Activated CD4-positive, alpha-beta T cell treated with anti-CD3 and anti-CD28 coated beads, Interleukin-2, amount 50 U/mL, for 48 hours (primary cell): ENCODE measurements at places on chromosomes 4 and X.

- no peak for DNase-seq
Observed at GRCh38 chr4:114021451-114021850, 42.0 kb upstream of the ARSJ start.

DNA sequence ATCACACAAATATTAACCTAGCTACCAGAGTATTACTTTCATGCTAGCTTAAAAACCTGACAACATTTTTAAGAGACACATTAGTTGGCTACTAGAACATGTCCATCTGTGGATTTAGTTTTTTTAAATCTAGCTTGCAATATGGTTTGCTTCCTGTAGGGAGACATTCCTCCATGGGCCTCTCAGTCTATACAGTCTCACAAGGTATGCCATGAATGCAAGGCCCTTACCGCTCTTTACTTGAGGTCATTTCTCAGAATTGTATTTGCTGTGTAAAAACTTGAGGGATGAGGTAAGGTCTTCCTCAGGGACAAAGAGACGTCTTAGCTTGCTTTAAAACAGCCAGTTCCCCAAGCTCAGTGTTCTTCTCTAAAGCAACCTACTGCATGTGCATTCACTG, 26.9 kb downstream of the UBA6 start:
- DNase-seq = no peak

DNA sequence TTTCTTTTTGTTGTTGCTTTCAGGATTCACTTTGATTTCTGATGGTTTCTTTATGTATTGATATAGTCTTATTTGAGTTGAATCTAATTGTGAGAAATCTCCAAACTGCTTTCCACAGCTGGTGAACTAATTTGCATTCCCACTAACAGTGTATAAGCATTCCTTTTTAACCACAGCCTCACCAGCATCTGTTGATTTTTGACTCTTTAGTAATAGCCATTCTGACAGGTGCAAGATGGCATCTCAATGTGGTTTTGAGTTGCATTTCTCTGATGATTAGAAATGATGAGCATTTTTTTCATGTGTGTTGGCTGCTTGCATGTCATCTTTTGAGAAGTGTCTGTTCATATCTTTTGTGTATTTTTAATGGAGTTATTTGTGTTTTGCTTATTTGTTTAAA, 1023.1 kb downstream of the SH3BGRL start:
- no peak for DNase-seq

DNA sequence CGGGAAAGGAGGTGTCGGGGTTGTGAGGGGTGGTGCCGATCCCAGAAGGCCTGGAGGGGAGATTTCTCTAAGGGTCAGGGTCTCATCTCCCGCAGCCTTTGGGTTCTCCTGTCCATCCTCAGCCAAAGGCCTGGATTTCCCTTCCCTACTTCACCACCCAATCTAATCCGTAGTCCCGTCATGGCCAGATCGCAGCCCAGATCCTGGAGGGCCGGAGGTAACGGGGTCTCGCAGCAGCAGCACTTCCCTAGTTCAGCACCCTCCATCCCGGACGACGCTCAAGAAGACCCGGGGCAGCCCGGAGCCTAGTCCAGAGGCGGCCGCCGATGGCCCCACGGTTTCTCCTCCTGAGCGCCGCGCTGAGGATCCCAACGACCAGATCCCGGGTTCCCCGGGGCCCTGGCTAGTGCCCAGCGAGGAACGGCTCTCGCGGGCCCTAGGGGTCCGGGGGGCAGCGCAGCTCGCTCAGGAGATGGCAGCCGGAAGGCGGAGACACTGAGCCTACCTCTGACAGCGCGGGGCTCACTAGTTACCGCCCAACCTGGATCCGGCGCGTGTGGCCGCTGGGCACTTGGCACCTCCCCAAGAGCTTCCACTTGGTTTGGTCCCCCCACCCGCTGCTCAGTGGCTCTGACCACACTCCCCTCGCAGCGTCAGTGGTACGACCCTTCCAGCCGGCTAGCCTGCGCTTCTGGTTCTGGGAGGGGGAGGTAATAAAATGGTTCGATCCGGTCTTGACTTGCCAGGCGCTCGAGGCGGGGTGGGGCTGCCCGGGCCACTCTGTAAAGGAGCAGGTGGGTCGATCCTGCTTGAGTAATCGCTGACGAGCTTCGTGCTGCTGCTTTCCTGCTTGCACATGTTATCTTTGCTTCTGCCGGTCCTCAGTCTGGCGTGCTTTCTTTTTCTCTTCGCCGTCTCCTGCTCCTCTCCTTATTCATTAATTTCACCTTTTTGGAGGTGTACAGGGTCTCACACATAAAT, 3.6 kb downstream of the MAGIX start:
- DNase-seq = peak; percentile 70

- no peak for DNase-seq
Observed at GRCh38 chrX:2903366-2903765, 25.8 kb downstream of the ARSD start.

DNA sequence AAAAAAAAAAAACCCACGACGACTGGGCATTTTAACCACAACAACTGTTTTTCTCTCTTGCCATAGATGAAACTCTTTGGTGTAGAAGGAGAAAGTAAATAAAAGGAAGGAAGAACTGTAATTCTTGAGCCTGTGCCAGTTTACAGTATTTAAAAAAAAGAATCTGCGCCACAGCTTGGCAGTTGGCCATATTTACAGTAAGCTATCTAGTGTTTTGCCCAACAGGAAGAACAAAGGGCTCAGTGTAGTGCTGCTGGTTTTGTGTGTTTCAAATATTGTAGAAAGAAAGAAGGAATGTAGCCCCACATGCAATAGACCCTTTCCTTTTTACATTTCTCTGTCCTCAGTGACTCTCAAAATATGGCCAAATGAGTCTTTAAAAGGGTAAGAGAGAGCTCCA, 66.1 kb downstream of the NR3C2 start:
- no peak for DNase-seq

GRCh38 chr4:40731361-40731760, 18.4 kb upstream of the NSUN7 start:
- DNase-seq = no peak
